Left kidney (tissue), 8 donors: ENCODE measurements at places on chromosomes 1 and 21.

DNA sequence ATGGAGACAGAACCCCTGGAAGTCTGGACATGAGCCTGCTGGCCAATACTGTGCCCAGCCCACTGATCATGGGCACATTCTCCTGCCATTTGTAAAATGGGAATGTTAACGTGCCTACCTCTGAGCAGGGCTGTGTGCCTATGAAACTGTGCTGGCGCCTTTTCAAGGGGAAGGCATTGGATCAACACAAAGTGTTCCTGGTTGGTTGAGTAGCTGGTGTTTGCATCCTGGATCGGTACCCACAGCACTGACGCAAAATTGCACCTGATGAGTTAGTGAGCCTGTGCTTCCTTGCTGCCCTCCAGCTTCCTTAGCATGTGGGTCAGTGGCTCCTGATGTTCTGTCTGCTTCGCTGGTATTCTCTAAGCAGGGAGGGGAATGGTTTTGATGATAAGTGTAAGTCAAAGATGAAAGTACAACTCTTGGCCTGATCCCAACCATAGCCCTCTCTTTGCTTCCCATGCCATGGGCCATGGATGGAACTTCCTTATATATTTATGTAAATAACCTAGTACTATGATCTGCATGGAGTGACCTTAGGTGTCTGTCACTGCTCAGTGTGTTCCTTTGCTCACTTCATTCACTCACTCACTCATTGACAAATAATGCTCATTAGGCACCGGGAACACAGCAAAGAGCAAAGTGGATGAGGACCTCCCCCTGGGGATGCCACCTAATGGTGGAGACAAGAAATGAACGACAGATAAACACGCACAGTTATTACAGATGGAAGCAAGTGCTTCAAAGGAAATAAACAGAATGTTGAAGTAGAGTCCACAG is 22.7 kb downstream of the MAB21L3 start:
- no peak for DNase-seq

DNA sequence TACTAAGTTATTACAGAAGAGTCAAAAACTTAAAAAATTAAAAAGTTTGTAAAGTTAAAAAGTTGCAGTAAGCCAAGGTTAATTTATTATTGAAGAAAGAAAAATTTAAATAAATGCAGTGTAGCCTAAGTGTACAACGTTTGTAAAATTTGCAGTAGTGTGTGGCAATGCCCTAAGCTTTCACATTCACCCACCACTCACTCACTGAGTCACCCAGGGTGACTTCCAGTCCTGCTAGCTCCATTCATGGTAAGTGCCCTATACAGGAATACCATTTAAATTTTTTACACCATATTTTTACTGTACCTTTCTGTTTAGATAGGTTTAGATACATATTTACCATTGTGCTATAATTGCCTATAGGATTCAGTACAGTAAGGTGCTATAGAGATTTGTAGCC is 88.6 kb downstream of the CTH start:
- DNase-seq, result no peak

- DNase-seq, result no peak
These were observed 32.9 kb downstream of the KCNN3 start for GRCh38 chr1:154837034-154837671.

GRCh38 chr1:96481409-96481808 is 240.2 kb upstream of the PTBP2 start:
- DNase-seq, result no peak

DNA sequence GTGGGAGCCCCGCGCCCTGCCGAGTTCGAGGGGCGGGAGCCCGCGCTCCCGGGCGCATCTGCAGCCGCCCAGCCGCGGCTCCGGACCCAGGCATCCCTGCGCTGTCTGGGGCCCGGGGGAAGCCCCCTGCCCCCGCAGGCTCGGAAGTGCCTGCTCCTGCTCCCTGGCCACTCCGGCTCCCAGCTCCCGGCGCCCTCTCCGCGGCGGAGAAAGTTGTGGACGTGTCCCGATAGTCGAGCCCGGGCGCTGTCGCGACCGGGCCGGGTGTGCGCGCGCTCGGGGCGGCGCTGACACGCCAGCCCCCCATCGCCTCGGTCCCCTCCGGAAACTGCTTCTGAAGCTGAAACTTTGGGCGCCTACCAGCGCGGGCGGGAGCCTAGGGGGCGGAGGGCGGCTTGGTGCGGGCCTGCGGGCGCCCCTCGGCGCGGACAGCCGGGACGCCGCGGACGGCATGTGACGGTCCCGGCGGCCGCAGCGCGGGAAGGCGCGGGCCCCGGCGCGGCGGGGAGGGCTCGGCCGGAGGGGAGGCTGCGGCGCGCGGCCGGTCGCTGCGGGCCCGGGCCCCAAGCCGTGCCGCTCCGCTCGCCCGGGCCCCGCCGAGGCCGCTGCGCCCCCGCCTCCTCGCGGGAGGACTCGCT is 515 bp downstream of the MAN1C1 start:
- no peak for DNase-seq

- DNase-seq, result no peak
These were observed 23.3 kb downstream of the RPRD2 start for GRCh38 chr1:150387200-150387599.
